ENCODE measurements at places on chromosomes 4 and X.

GRCh38 chr4:15396157-15396800 is 31.6 kb upstream of the C1QTNF7 start:
- peak; percentile 23 for DNase-seq

- DNase-seq: no peak
Measured at GRCh38 chr4:139018501-139018900, 2.9 kb downstream of the NOCT start.

DNA sequence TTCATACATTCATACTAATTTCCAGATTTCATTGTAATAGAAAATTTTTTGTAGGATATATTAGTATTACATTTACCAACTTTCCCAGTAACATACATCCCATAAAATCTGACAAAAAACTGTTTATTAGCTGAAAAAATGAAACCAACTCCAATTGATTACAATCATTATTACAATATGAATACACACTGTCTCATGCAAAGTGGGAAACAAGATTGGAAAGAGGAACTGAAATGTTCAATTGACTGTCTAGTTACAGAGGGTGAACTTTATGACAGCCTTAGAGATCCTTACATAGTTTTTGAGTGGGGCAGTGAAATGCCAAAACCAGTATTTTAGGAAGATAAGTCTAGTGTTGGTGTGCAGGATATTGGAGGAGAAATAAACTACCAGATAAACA is 2.3 kb upstream of the AMBN start:
- no peak for DNase-seq

DNA sequence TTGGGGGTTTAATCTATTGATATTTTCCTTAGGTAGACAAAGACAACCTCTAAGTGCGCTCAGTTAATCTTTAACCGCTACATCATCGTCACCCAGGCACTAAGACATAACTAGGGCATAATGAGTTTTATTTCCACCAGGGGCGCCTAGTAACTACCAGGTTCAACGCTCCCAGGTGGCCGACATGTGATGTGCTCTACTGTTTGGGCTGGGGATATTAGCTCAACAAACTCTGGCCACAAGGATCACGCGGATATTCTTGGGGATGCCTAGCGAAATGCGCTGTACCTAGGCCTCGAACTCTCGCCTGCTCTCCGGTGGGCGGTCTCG is 915 bp upstream of the RAB33B start:
- peak; percentile 40 for DNase-seq

GRCh38 chrX:73262991-73263390 is 48.3 kb upstream of the NAP1L2 start:
- no peak for DNase-seq

DNA sequence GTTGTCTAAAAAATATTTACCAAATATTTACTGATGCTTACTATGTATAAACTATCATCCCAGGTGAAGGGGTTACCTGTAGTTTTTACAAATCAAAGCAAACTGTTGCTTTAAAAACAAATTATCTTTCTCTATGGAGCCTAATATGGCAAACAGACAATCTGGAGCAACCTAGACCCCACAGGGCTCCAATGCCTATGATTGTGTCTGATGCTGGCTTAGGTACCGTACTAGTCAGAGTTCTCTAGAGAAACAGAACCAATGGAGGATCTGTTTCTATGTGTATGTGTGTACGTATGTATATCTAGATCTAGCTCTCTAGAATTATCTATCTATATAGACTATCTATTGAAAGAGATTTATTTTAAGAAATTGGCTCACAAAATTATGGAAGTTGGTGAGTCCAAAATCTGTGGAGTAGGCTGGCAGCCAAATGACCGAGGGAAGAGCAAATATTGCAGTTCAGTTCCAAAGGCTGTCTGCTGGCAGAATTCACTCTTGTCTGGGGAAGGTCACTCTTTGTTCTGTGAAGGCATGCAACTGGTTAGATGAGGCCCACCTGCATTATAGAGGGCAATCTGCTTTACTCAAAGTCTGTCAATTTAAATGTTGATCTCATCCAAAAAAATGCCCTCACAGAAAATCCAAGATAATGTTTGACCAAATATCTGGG is 127.1 kb upstream of the ENPEP start:
- DNase-seq: no peak

DNA sequence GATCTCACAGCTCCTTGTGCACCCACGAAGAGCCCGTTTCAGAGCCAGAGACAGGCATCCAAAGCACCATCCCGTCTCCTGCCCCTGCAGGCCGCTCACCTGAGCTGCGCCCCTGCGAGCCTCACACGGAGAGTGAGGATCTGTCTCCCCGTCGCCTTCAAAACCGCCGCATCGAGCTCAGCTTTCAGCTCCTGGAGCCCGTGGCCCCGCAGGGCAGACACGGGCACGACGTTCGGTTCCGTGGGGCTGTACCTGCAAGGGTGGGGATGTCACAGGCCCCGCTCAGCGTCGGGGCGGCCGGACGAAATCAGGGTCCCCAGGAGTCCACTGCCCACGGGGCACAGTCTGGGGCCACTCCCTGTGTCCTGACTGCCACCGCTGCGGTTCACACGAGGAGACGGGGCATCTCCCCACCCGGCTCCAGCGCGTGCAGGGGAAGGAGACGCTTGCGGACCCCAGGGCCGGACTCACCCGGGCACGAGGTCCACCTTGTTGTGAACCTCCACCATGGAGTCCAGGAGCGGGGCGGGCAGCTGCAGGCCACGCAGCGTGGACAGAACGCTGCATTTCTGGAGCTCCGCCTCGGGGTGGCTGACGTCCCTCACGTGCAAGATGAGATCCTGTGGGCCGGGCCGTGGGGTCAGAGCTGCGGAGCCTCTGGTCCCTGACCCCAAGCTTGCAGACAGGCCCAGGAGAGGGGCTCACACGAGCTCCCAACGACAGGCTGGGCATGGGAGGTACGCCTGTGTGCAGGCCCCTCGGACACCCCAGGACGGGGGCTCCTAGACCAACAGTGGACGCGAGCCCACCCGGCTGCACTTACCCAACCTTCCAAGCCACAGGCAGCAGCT is 11.1 kb downstream of the GTPBP6 start:
- DNase-seq: no peak

DNA sequence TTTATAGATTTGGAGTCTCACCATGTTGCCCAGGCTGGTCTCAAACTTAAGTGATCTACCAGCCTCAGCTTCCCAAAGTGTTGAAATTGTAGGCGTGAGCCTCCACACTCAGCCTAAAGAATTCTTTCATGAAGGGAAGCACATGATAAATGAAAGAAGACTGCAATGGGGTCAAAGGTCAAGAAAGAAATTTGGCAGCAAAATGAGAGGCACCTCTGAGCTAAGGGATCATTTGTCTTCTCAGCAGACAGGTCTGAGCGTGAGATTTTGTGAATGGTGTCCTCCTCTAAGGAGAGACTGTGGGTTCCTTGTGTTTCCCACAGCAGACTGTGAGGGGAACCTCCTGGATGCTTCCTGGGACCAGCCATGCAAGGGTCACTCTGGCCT is 57.5 kb upstream of the EGFL6 start:
- DNase-seq: no peak

DNA sequence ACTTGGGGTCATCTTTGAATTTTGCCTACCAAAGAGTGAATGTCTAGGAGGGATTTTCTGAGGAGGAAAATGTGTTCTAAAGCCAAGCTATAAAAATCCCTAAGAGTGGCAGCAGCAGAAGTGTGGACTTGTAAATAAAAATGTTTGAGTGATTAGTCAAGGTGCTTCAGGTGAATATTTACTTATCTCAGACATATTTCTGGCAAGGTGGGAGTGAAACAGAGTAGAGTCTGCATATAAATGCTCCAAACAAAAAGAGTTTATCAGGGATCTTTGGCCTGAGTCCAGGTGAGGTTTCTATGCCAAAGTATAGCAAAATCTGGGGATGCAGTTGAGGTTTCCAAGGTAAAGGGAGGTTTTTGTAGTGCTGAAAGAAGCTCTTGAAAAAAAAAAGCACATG is 19.7 kb downstream of the CYSLTR1 start:
- DNase-seq: no peak

GRCh38 chrX:155577682-155578081 is 35.1 kb downstream of the TMLHE start:
- DNase-seq: no peak

DNA sequence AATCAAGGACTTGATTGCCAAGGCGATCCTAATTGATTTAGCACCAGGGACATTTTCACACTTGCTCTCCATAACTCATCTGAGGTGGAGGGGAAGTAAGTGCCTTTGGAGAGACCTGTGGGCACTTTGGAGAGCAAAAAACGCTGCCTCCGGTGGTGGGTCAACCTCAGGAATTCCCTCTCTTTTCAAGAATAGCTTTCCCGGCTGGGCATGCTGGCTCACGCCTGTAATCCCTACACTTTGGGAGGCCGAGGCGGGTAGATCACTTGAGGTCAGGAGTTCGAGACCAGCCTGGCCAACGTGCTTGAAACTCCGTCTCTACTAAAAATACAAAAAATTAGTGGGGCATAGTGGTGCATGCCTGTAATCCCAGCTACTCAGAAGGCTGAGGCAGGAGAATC is 49.2 kb downstream of the PRPS1 start:
- DNase-seq: no peak

- DNase-seq: no peak
Measured at GRCh38 chr4:186368281-186368680, 102.3 kb downstream of the F11 start.

- no peak for DNase-seq
Measured at GRCh38 chr4:150321113-150321512, 242.9 kb downstream of the DCLK2 start.

GRCh38 chr4:16505726-16506125 is 279.5 kb upstream of the TAPT1 start:
- DNase-seq: no peak

GRCh38 chrX:140064993-140065392 is 99.7 kb upstream of the CXorf66 start:
- no peak for DNase-seq

GRCh38 chrX:97756879-97757278 is 873.2 kb downstream of the RPA4 start:
- DNase-seq: no peak

DNA sequence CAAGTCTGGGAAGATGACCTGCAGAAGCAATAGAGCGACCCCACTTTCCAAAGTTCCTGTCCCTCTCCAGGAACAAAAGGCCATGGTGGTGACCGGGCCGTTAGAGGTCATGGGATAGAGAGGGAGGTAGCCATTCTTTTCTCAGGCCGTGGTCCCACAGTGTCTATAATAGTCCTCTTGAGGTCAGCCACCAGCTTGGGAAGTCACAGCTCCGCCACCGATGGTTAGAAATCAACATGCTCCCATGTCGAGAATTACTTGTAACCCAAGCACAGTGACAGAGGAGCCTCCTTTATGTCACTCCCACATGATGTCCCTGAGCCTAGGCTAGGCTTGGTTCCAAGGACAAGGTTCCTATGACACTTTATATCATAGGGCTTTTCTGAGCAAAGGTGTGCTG is 48.3 kb upstream of the CBR4 start:
- DNase-seq: no peak

GRCh38 chr4:6771229-6771671 is 11.3 kb upstream of the KIAA0232 start:
- DNase-seq: no peak

DNA sequence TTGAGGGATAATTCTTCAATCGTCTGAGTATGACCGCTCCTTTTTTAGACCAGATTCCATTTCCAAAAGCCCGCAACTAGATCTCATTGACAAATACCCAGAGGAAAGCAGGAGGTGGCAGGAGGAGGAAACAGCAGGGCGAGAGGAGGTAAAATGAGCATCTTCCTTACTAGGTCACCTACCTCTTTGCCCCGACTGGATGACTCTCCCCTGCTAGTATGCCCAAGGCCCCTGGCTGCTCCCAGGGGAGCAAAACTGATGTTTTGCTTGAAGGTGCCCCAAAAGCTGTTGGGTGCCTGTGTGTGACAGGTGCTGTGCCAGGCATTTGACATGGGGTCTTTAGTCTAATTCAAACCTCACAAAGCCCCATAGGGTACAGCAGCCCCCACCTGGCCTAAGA is 48.9 kb downstream of the C4orf50 start:
- no peak for DNase-seq

- DNase-seq: no peak
Measured at GRCh38 chrX:114650351-114650750, 66.5 kb downstream of the HTR2C start.

DNA sequence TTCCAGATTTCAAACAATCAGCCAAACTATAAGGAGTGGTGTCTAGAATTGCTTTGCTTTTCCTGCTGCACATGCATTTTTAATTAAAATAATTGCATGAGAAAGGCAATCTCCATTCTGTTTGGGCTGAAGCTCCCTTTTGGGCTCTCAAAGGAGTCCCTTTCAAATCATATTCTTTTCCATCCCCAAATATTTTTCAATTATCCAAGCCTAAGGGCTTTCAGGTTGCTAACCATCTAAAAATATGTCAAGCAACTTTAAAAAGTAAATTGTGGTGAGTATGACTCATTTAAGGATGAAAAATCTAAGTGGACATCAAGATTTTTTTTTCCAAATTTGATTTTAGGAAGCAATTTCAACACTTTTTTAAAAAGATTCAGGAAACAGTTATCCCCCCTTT is 28.4 kb downstream of the PIR start:
- no peak for DNase-seq

DNA sequence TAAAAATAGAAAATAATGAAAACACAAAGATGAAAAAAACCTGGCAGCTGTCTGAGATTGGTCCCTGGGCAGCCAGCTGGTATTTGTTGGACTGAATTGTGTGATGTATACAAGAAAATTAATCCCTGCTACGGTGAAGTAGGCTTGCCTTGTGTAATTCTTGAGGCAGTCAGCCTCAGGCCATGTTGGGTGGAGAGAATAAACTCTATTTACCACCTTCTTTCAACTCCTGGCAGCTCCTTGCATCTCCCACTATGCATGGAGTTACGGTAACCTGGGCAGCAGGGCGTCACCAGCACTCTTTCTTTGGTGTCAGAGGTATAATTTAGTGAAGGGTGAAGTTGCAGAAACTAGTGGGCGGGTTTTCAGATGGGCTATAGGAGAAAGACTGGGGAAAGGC is 3.5 kb downstream of the SPIN2A start:
- no peak for DNase-seq

DNA sequence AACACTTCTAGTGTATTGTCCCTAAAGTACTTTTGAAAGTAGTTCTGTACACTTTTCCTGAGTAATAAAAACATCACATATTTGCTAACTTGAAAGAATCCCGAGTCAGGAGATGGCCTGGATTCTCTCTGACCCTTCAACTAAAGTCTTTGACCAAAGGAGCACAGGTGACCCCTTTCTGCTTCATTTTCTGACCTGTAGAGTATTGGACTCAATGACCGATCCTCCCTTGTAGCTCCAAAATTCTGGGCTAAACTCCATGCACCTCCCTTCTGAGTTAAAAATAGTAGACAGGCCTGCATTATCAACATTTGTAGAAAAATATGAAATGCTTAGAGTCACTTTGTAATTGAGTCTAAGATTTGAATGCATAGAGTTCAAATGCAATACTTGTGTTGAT is 4.0 kb upstream of the TAPT1 start:
- DNase-seq: no peak

GRCh38 chr4:85793233-85793585 is 318.3 kb downstream of the ARHGAP24 start:
- no peak for DNase-seq

GRCh38 chrX:10725071-10725470 is 104.7 kb upstream of the MID1 start:
- DNase-seq: no peak

GRCh38 chr4:16351161-16351560 is 124.9 kb upstream of the TAPT1 start:
- no peak for DNase-seq
